Activated CD4-positive, alpha-beta T cell treated with anti-CD3 and anti-CD28 coated beads for 24 hours (primary cell): ENCODE measurements at places on chromosomes 4 and X.

GRCh38 chr4:15084780-15085179 is 82.5 kb downstream of the CPEB2 start:
- DNase-seq: no peak

GRCh38 chr4:180717451-180718033 is 1525.7 kb upstream of the TENM3 start:
- no peak for DNase-seq

DNA sequence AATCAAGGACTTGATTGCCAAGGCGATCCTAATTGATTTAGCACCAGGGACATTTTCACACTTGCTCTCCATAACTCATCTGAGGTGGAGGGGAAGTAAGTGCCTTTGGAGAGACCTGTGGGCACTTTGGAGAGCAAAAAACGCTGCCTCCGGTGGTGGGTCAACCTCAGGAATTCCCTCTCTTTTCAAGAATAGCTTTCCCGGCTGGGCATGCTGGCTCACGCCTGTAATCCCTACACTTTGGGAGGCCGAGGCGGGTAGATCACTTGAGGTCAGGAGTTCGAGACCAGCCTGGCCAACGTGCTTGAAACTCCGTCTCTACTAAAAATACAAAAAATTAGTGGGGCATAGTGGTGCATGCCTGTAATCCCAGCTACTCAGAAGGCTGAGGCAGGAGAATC is 49.2 kb downstream of the PRPS1 start:
- DNase-seq: no peak

- no peak for DNase-seq
Observed at GRCh38 chr4:156609421-156609820, 362.2 kb downstream of the PDGFC start.
